ENCODE measurements at places on chromosomes 6 and 20.

GRCh38 chr6:21679761-21680265 lies 86.3 kb downstream of the SOX4 start:
- H3K4me1 ChIP-seq, result no peaks in the 10 kb centered on the region
- no peaks in the 10 kb centered on the region for H3K36me3 ChIP-seq
- no peak overlapping the region for H3K27ac ChIP-seq

DNA sequence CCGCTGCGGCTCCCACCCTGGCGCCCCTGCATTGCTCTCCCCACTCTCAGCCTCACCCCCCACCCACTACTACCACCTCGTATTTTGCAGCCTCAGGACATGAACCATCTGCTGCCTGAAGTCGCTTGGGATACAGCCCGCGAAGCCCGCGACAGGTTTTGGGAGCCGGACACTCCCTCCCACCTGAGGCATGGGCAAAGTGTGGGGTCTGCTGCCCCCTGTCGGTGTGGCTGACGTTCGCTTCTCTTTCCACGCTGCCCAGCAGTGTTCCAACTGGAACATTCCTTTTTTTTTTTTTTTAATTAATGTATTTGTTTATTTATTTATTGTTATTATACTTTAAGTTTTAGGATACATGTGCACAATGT lies 15.3 kb upstream of the LPA start:
- H3K27ac ChIP-seq, result no peak overlapping the region
- H3K27me3 ChIP-seq, result no peaks in the 10 kb centered on the region
- no peaks in the 10 kb centered on the region for H3K4me1 ChIP-seq
- peak; percentile 39 for DNase-seq
- H3K4me3 ChIP-seq, result no peak overlapping the region
- no peaks in the 10 kb centered on the region for H3K36me3 ChIP-seq

- no peak overlapping the region for H3K4me3 ChIP-seq
- H3K27me3 ChIP-seq, result no peaks in the 10 kb centered on the region
- DNase-seq, result peak; percentile 56
- no peak overlapping the region for H3K27ac ChIP-seq
- H3K36me3 ChIP-seq, result no peaks in the 10 kb centered on the region
Observed at GRCh38 chr6:32148289-32149091, 3.2 kb downstream of the PRRT1 start.

DNA sequence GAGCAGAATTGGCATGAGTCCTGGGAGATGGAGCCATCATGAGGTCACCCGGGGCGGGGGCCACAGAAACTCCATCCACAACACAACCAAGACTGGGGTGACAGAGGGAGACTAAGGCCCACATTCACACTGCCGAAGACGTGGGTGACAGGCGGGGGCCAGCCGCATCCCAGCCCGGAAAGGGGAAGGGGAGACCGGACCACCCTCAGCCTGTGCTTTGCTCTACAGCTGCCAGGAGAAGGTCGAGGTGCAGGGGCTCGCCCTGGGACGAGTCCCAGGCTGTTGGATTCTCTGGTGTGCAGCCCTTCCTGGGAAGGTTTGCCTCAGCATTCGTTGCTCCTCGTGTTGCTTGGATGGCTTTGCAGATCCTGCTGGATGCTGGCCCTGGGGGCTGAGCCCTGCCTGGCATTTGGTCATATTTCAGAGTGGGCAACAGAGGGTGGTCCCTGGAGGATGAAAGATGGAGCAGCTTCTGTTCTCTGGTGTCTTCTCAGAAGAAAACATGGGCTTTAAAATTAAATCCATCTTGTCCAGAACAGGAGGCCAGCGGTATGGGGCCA lies 328.9 kb downstream of the TAF4 start:
- no peak overlapping the region for H3K4me3 ChIP-seq
- no peaks in the 10 kb centered on the region for H3K27me3 ChIP-seq
- H3K4me1 ChIP-seq, result no peaks in the 10 kb centered on the region
- no peaks in the 10 kb centered on the region for H3K36me3 ChIP-seq
- H3K27ac ChIP-seq, result no peak overlapping the region
- no peak for DNase-seq

GRCh38 chr20:14616003-14616402 lies 278.6 kb upstream of the FLRT3 start:
- H3K4me1 ChIP-seq, result no peaks in the 10 kb centered on the region
- H3K36me3 ChIP-seq, result no peaks in the 10 kb centered on the region
- no peak overlapping the region for H3K27ac ChIP-seq
- DNase-seq, result no peak

- H3K4me3 ChIP-seq, result no peak overlapping the region
- no peaks in the 10 kb centered on the region for H3K36me3 ChIP-seq
- H3K27ac ChIP-seq, result no peak overlapping the region
- no peaks in the 10 kb centered on the region for H3K4me1 ChIP-seq
- DNase-seq, result no peak
Observed at GRCh38 chr20:13684566-13685222, 46.0 kb upstream of the TASP1 start.

- no peaks in the 10 kb centered on the region for H3K36me3 ChIP-seq
- peak; percentile 66 for DNase-seq
- H3K27me3 ChIP-seq, result no peaks in the 10 kb centered on the region
- H3K27ac ChIP-seq, result no peak overlapping the region
- H3K4me1 ChIP-seq, result peaks cover 7% of the 10 kb centered on the region
Observed at GRCh38 chr6:47733879-47734558, 35.6 kb downstream of the ADGRF4 start.

DNA sequence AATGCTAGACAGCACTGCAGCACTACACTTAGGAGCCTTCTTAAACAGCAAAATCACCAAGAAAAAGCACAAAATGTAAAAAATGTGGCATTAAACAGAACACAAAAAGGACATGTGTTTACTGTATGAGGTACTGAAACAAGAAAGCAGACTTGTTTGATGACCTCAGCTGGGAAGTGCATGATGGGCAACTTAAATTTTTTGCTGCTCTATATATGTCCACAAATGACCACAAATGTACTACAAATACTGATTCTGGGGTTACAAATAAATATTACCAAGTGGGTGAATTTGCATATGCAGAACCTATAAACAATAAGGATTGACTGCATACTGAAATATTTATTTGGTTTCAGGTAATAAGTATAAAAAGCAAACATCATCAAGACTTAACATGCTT lies 13.1 kb downstream of the RAB23 start:
- H3K27ac ChIP-seq, result no peak overlapping the region
- no peaks in the 10 kb centered on the region for H3K36me3 ChIP-seq
- no peak overlapping the region for H3K4me3 ChIP-seq
- DNase-seq, result no peak

- DNase-seq, result no peak
- H3K4me1 ChIP-seq, result no peaks in the 10 kb centered on the region
- no peaks in the 10 kb centered on the region for H3K36me3 ChIP-seq
- H3K27me3 ChIP-seq, result no peaks in the 10 kb centered on the region
Observed at GRCh38 chr6:74755778-74756177, 450.1 kb downstream of the COL12A1 start.

GRCh38 chr6:159012201-159012600 lies 12.2 kb upstream of the RSPH3 start:
- DNase-seq, result peak; percentile 44
- H3K27me3 ChIP-seq, result no peaks in the 10 kb centered on the region
- H3K27ac ChIP-seq, result no peak overlapping the region
- no peaks in the 10 kb centered on the region for H3K36me3 ChIP-seq

GRCh38 chr6:12842114-12842513 lies 125.5 kb downstream of the PHACTR1 start:
- H3K27ac ChIP-seq, result no peak overlapping the region
- no peak overlapping the region for H3K4me3 ChIP-seq
- no peaks in the 10 kb centered on the region for H3K36me3 ChIP-seq
- DNase-seq, result no peak
- H3K4me1 ChIP-seq, result peaks cover 4% of the 10 kb centered on the region
- no peaks in the 10 kb centered on the region for H3K27me3 ChIP-seq

DNA sequence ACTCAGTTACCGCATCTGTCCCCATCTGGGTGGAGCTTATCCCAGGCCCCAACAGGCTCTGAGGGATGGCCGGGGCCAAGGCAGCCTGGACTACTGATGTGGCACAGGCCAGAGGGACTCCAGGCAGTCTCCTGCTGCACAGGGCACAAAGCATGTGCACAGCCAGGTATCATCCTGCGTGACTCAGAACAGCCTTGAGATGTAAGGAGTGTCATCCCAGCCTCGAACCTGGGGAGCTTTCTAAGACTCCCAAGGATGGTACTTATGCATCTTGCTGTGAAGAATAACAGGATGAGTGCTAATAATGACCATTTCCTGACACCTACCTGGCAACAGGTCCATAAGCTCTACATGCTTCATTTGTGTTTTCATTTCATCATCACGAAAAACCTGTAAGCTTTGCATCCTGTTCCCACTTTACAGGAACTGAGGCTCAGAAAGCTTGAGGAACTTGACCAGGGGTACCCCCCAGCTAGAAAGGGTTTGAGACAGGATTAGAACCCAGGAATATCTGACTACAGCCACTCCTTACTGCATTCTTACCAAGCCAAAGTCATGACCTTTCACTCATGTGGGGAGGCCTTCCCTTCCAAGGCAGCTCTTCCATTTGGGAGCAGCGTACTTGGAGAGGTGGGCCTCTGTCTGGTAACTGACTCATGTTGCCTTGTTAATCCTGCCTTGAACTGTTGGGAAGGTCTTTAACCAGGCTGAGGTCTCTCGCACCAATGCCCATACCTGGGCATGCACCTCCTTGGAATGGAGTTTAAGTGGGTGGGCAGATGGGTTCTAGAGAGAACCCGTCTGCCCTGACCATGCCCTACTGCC lies 1.9 kb downstream of the TRIB3 start:
- H3K36me3 ChIP-seq, result no peaks in the 10 kb centered on the region
- peaks cover 3% of the 10 kb centered on the region for H3K4me1 ChIP-seq
- no peaks in the 10 kb centered on the region for H3K27me3 ChIP-seq
- no peak overlapping the region for H3K27ac ChIP-seq
- H3K4me3 ChIP-seq, result no peak overlapping the region
- peak; percentile 56 for DNase-seq

GRCh38 chr6:167208819-167209576 lies 51.2 kb upstream of the GPR31 start:
- H3K27ac ChIP-seq, result no peak overlapping the region
- H3K4me1 ChIP-seq, result no peaks in the 10 kb centered on the region
- H3K36me3 ChIP-seq, result no peaks in the 10 kb centered on the region
- no peak for DNase-seq
- H3K27me3 ChIP-seq, result no peaks in the 10 kb centered on the region
- no peak overlapping the region for H3K4me3 ChIP-seq

Measured in mesendoderm (in vitro differentiated cells).